Kidney epithelial cell (primary cell): ENCODE measurements at places on chromosomes 16 and 17.

DNA sequence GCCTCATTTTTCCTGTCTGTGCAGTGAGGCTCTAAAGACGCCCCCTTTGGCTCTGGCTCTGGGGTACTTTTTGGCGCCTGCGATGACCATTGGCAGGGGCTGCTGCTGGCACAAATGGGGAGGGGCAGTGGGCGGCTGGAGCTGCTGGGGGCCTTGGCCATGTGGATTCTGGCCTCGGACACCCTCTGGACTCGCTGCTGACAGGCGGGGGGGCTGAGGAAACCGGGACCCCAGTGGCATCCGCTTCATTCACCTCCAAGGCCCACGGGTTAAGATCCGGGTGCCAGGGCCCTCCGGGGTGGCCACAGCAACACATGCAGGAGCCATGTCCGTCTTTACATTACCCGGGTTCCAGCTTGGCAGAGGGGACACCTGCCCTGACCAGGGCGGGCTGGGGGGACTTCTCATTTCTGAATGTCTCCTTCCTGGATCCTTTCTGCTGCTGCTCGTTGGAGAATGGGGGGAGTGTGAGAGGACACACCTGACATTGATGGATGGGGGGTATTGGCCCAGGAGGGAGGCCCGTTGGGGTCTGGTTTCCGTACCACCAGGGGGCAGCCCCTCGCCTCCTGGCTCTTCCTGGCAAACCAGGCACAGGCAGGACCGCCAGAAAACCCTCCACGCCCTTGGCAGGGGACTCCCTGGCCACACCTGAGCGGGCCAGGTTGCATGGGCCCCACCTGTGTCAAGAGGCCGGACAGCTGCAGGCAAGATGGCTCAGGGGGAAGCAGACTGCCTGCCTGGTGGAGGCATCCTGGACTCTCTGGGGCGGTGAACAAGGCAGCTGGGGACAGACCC lies 21.8 kb downstream of the GSE1 start:
- DNase-seq, result no peak

GRCh38 chr16:12173121-12173520 lies 196.6 kb downstream of the SNX29 start:
- no peak for DNase-seq

DNA sequence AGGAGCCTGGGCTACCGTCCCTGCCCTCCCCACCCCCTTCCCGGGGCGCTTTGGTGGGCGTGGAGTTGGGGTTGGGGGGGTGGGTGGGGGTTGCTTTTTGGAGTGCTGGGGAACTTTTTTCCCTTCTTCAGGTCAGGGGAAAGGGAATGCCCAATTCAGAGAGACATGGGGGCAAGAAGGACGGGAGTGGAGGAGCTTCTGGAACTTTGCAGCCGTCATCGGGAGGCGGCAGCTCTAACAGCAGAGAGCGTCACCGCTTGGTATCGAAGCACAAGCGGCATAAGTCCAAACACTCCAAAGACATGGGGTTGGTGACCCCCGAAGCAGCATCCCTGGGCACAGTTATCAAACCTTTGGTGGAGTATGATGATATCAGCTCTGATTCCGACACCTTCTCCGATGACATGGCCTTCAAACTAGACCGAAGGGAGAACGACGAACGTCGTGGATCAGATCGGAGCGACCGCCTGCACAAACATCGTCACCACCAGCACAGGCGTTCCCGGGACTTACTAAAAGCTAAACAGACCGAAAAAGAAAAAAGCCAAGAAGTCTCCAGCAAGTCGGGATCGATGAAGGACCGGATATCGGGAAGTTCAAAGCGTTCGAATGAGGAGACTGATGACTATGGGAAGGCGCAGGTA lies 762 bp downstream of the CDK12 start:
- DNase-seq, result no peak

GRCh38 chr16:22054847-22055590 lies 37.3 kb upstream of the VWA3A start:
- DNase-seq, result no peak

DNA sequence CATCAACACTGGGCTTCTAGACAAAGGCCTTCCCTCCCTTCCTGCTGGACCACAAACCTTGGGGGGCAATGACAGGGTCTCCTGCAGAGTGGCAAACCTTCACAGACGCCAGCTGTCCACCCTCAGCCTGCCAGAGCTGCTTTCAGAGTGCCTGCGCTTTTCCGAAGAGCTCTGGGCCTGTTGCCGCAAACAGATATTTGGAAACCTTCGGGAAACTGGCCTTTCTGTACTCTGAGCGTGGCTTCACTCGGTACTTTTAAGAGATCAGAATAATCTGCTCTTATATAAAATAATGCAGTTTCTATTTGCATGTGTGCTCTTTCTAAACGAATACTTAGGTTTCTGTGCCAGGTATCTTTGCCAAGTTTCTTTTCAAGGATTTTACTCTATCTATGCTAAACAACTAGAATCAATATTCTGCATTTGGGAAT lies 152.1 kb upstream of the CHMP6 start:
- no peak for DNase-seq

GRCh38 chr16:81630635-81631031 lies 148.5 kb upstream of the PLCG2 start:
- DNase-seq, result no peak

GRCh38 chr17:64974750-64975317 lies 55.6 kb upstream of the LRRC37A3 start:
- DNase-seq, result no peak

GRCh38 chr17:27550291-27550930 lies 80.6 kb upstream of the LGALS9 start:
- DNase-seq, result no peak

- no peak for DNase-seq
Observed at GRCh38 chr17:76957678-76958464, 89.7 kb downstream of the MGAT5B start.

GRCh38 chr16:21166561-21166961 lies 8.1 kb downstream of the LDAF1 start:
- no peak for DNase-seq

GRCh38 chr17:34246446-34246845 lies 8.6 kb upstream of the CCL2 start:
- no peak for DNase-seq

DNA sequence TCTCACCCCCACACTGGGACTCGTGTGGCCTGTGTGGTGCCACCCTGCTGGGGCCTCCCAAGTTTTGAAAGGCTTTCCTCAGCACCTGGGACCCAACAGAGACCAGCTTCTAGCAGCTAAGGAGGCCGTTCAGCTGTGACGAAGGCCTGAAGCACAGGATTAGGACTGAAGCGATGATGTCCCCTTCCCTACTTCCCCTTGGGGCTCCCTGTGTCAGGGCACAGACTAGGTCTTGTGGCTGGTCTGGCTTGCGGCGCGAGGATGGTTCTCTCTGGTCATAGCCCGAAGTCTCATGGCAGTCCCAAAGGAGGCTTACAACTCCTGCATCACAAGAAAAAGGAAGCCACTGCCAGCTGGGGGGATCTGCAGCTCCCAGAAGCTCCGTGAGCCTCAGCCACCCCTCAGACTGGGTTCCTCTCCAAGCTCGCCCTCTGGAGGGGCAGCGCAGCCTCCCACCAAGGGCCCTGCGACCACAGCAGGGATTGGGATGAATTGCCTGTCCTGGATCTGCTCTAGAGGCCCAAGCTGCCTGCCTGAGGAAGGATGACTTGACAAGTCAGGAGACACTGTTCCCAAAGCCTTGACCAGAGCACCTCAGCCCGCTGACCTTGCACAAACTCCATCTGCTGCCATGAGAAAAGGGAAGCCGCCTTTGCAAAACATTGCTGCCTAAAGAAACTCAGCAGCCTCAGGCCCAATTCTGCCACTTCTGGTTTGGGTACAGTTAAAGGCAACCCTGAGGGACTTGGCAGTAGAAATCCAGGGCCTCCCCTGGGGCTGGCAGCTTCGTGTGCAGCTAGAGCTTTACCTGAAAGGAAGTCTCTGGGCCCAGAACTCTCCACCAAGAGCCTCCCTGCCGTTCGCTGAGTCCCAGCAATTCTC lies 27.4 kb downstream of the STH start:
- DNase-seq, result no peak

DNA sequence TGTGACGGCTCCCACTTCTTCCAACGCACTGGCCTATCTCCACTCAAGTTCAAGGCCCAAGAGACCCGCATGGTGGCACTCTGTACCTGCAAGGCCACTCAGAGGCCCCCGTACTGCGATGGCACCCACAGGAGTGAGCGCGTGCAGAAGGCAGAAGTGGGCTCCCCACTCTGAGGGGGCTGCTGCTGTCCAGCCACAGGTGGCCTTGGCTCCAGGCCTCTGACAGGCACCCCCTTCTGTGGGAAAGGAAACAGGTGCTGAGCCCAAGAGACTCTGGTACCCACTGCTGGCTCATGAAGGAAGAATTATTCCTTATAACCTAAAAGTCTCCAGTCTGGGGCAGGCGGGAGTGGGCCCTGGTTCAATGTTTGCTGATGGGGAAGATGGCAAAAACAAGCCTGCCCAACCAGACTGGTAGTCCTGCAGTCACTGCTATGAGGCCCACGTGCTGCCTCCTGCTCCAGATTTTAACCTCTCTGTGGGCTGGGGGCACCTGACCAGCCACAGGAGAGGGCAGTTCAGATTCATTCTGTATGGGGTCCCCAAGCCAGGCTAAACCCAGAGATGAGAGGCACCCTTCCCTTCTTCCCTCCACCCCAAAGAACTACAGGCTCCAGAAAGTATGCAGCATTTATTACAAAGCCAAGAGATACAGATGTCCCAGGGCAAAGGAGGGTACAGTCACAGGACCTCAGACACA lies 3.3 kb downstream of the CISD3 start:
- no peak for DNase-seq

DNA sequence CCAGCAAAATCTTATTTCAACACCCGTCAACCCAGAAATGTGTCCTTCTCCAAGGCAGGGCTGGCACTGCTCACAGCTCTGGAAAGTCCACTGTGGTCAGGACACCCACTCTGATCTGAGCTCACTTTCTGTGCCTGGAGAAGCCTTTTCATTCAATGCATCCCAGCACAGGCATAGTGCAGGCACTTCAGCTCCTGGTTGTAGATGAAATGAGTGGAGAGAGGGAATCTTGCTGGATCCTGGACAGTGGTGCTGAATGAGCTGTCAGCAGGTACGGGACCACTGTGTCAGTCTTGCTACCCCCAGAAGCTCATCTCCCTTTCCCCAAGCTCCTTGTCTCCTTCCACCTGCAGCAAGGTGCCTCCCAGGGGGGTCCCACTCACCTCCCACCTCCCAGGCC lies 86.1 kb upstream of the SALL1 start:
- no peak for DNase-seq

DNA sequence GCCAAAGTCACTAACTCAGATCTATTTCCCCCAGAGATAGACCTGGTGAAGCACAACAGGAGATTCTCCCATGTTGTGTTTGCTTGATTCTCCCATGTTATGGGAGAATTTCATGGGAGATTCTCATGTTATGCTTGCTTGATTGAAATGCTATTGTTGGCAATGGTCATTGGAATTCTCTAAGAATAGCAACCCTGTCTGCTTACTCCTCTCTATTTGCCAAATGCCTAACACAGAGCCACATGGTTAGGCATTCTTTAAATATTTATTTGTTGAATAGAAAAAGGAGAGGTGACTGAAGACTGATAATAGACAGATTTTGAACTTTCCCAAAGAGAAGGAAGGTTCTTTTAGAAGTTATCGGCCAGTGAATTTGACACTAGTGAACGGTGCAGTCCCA lies 111.5 kb upstream of the MPHOSPH6 start:
- DNase-seq, result no peak

- DNase-seq, result no peak
Observed at GRCh38 chr17:33044771-33045170, 53.1 kb downstream of the SPACA3 start.

GRCh38 chr17:29059281-29059680 lies 16.3 kb downstream of the PIPOX start:
- peak; percentile 48 for DNase-seq

DNA sequence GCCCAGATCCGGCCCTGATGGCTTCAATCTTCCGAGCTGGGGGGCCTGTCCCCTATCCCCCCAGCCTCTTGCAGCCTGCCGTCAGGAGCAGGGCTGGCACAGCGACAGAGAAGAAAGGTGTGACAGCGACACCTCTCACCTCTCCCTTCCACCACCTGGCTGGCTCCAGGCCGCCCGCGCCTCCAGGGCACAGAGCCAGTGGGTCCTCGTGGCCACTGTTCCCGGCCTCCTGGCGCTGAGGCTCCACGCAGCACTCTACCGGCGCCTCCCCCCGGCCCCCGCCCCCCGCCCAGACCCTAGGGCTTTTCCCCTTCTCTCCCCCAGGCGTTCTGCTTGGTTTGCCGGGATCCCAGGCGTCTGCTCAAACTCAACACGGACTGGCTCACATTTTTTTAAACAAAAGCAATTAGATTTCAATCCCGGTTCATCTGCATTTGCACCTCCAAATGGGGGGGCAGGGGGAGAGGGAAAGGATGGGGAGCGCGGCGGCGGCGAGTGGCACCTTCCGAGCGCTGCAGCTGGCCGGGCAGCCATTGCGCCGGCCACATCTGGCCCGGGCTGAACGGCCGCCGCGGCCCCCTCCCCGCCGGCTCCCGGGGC lies 12.8 kb upstream of the CBX8 start:
- DNase-seq, result no peak

- peak; percentile 92 for DNase-seq
Observed at GRCh38 chr17:50047488-50048126, 8.3 kb upstream of the ITGA3 start.

DNA sequence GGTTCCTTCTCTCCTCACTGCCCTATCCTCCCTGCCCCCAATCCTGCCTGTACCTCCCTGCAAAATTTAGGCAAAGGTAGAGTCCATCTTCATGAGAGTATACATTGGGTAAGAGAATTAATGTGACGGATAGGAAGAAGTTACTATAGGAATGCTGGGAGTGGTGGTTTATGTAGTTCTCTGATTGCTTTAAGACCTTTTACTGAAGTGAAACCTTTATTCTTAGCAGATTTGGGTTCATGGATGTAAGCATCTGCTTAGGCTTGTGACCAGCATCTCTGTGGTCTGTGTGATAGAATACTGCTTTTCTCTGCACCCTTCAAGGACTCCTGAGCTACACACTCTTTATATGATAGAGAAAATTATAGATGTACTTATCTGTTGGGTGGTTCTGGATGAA lies 127.3 kb downstream of the PRKCA start:
- no peak for DNase-seq

GRCh38 chr17:76492989-76493501 lies 8.2 kb downstream of the RHBDF2 start:
- DNase-seq, result no peak

DNA sequence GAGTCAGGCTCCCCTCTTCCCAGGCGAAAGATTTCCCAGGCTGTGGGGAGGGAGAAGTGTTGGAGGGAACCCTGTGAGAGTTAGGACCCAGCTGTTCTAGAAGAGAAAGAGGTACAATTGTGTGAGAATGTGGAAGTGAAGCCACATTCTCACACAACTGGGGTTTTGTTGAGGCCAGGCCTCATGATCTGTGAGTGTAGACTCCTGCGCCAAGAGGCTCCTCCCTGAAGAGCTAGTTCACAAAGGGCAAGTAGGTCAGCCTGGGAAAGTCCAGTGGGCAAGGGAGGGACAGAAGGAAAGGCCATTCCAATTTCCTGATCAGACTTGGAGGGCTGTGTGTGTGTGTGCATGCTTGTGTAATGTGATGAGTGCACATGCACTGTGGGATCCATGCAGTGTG lies 15.2 kb downstream of the CD300LF start:
- no peak for DNase-seq
